ENCODE measurements at places on chromosomes 11 and 22. TPM values are rescaled to one million over a fixed set of nuclear protein-coding genes. Genes with fewer than 3 reads are reported as not detected.
A peak's percentile ranks its signal among the peaks of the same experiment; 100 is the strongest.

P2RX6 gene
- not detected for total RNA-seq

GAB4 gene
- total RNA-seq: not detected

SOX6 gene
- 1.6 TPM for total RNA-seq

TOM1 gene
- 84.4 TPM for total RNA-seq

TCN1 gene
- not detected for total RNA-seq

OVCH2 gene
- total RNA-seq: not detected

MN1 gene
- total RNA-seq: 23.0 TPM

GRAMD1B gene
- total RNA-seq: 1.4 TPM

OPCML gene
- total RNA-seq: not detected

GRCh38 chr22:40024201-40025061 lies 29.7 kb downstream of the FAM83F start:
- no peaks in the 10 kb centered on the region for H3K36me3 ChIP-seq
- H3K4me1 ChIP-seq: no peaks in the 10 kb centered on the region
- no peak for DNase-seq

DNA sequence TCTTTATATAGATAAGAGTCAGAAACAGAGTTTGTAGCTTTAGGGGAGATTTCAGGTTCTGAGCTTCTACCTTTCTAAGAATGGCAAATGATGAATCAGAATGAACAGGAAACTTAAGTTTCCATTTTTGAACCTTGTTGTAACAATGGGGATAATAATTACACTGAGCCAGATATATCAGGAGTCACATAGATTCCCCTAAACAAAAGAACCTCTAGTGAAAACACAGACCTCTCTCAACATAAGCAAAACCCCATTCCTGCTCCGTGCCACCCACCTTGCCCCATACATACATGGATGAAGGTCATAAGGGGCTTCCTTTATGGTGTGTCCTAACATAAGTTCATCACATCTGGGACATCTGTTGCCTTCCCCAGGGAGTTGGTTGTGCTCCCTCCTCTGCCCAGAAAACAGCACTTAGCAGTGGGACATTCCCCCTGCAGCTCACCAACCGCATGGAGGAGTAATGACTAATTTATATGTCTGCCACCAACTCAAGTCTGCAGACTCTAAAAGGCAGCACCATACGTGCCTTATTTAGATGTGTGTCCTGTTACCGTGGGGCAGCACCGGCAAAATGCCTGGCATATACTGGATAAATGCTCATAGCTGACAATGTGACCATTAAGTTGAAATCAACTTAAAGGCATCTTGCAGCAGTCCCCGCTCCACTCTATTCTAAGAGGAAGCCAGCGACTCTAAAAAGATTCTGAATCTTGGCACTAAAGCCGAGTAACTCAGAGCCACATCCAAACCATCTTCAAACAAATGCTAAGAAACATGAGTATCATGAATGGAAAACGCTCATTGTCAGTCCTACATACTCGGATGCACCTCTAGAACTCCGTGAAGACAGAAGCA lies 8.0 kb downstream of the JAML start:
- H3K4me3 ChIP-seq: no peak overlapping the region
- H3K4me1 ChIP-seq: no peaks in the 10 kb centered on the region
- DNase-seq: no peak
- H3K36me3 ChIP-seq: no peaks in the 10 kb centered on the region
- no peaks in the 10 kb centered on the region for H3K27me3 ChIP-seq

DNA sequence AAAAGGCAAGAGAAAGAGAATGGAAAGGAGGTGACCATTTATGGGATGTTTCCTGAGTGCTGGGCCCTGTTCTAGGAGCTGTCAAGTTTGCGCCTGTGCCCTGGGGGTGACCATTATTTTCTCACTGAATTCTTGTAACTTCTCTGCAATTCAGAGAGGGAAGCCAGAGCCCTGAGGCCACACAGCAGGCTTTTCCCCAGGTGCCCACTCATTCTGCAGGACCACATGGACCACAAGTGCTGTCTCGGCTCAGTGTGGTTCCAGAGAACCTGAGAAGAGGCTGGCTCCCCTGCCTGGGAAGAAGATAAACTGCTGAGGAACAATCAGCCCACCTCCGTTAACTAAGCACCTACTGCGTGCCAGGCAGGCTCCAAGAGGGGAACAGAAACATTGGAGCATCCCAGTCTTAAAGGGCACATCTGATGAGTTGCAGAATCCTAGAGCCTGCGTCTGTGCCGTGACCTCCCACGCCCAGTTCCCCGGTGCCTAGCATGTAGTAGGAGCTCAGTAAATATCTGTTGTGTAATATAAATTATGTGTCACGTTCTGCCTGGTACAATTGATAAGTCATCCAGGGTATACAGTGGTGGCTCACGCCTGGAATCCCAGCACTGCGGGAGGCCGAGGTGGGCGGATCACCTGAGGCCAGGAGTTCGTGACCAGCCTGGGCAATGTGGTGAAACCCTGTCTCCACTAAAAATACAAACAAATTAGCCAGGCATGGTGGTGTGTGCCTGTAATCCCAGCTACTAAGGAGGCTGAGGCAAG lies 31.6 kb upstream of the CRYBB3 start:
- H3K27ac ChIP-seq: no peak overlapping the region
- peaks cover 25% of the 10 kb centered on the region for H3K36me3 ChIP-seq
- DNase-seq: no peak
- H3K4me1 ChIP-seq: peaks cover 2% of the 10 kb centered on the region

DNA sequence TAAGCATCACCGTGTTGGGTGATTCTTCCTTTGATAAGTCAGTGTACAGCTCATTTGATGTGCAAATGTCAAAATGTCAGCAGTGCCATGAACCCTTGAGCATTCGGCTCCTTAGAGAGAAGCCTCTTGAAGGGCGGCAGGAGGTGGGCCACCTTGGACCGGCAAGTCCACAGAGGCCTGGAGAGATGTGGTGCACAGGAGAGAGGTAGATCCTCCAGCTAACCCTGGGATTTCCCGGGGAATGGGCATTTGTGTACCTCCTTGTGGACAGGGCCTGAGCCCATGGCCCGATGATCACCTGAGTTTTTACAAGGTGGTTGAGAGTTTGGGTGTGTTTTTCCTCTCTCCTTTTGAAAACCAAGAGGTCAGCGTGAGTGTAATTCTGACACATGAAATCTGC lies 133.2 kb upstream of the RCN1 start:
- no peaks in the 10 kb centered on the region for H3K27me3 ChIP-seq
- H3K4me3 ChIP-seq: no peak overlapping the region
- no peak for DNase-seq

- H3K4me3 ChIP-seq: no peak overlapping the region
- no peak overlapping the region for H3K27ac ChIP-seq
Measured at GRCh38 chr11:45423036-45423435, 136.9 kb upstream of the SYT13 start.

- DNase-seq: no peak
- H3K4me3 ChIP-seq: peak overlapping the region; percentile 64
- H3K27me3 ChIP-seq: no peaks in the 10 kb centered on the region
- peaks cover 6% of the 10 kb centered on the region for H3K4me1 ChIP-seq
- H3K27ac ChIP-seq: peak overlapping the region; percentile 3
- H3K36me3 ChIP-seq: no peaks in the 10 kb centered on the region
Measured at GRCh38 chr22:37639771-37640590, 512 bp downstream of the SH3BP1 start.

- no peaks in the 10 kb centered on the region for H3K27me3 ChIP-seq
- H3K4me1 ChIP-seq: no peaks in the 10 kb centered on the region
- no peak for DNase-seq
- H3K4me3 ChIP-seq: no peak overlapping the region
Measured at GRCh38 chr22:26159886-26160285, 9.4 kb upstream of the SEZ6L start.

GRCh38 chr11:128963744-128964325 lies 21.2 kb upstream of the TP53AIP1 start:
- no peaks in the 10 kb centered on the region for H3K4me1 ChIP-seq
- H3K36me3 ChIP-seq: peaks cover 1% of the 10 kb centered on the region
- no peak overlapping the region for H3K4me3 ChIP-seq

DNA sequence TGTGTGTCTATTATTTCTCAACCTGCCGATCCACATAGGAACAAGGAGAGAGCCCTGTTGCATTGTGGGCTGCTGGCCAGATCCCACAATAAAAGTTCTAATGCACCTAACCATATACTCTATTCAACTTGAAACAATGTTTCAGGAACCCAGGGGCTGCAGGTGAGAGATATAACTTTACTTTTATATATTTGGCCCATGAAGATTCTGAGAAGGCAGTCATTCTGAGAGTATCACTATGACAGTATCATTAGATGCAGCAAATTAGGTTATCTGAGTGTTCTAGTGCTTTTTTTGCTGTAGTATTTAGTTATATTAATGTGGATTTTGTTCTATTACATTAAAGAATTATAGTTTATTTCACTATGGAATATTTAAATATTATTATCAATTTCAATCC lies 655.1 kb upstream of the ARHGAP42 start:
- no peak overlapping the region for H3K4me3 ChIP-seq
- no peaks in the 10 kb centered on the region for H3K4me1 ChIP-seq
- no peak overlapping the region for H3K27ac ChIP-seq
- no peaks in the 10 kb centered on the region for H3K36me3 ChIP-seq

DNA sequence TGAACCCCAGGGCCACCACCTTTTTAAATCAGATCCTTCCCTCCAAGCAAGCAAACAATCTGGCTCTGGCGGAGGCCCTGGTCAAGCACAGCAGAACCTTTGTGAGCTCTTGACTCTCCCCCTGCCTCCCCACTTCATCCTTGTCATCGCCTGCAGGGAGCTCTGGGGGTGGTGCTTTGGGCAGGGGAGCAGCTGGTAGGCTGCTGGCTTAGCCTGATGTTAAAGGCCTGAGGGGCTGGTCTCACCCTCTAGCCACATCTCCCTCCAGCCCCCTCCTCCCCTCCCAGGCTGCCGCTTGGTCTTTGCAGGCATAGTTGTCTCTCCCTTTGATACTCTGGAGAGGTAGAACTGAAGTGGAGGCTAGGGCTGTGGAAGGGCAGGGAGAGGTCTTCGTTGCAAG lies 50.9 kb downstream of the THAP12 start:
- H3K27me3 ChIP-seq: no peaks in the 10 kb centered on the region
- DNase-seq: no peak
- H3K27ac ChIP-seq: no peak overlapping the region
- H3K4me3 ChIP-seq: no peak overlapping the region
- H3K4me1 ChIP-seq: no peaks in the 10 kb centered on the region
- no peaks in the 10 kb centered on the region for H3K36me3 ChIP-seq

DNA sequence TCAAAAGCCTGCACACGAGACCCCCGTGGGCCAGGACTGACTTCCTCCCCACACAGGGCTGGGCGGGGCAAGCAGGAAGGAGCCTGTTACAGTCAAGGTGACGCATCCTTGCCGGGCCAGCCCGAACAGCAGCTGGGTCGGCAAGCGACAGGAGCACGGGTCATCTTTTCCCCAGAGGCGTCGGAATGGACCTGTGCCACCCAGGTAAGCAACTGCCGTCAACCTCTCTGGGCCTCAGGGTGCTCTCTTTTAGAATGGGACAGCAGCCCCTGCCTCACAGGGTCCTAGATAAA lies at the start of gene CYTH4:
CYTH4 (plus strand) TSS at position 124 of the 293 bp plus-strand sequence; CDS start at position 186, 62 bp downstream.
- H3K4me1 ChIP-seq: no peaks in the 10 kb centered on the region
- H3K27ac ChIP-seq: peak within 1 kb of the TSS; percentile 53
- H3K36me3 ChIP-seq: no peaks in the 10 kb centered on the region

DNA sequence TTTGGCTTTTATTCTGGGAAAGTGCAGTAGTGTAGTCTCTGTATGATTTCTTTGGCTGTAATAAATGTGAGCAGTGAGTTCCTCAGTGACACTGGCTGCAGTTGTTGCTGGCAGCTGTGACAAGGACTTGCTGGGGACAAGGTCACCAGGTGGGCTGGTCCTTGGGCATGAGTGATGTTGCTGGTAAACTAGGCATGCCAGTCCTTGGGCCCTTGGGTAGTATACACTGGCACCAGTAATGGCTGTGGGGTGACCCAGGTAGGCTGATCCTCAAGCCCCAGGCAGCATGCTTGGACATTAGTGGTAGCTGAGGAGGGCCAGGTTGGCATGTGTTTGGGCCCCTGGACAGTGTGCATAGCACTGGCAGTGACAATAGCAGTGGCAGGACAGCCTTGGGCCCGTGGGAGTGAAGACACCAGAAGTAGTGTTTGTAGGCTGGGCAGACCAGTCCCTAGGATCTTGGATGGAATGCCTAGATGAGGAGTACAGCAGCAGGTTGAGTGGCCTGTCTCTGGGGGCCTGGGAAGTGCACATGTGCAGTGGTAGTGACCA lies 164.3 kb downstream of the GUCY1A2 start:
- DNase-seq: no peak
- H3K4me3 ChIP-seq: no peak overlapping the region
- H3K27ac ChIP-seq: no peak overlapping the region

DNA sequence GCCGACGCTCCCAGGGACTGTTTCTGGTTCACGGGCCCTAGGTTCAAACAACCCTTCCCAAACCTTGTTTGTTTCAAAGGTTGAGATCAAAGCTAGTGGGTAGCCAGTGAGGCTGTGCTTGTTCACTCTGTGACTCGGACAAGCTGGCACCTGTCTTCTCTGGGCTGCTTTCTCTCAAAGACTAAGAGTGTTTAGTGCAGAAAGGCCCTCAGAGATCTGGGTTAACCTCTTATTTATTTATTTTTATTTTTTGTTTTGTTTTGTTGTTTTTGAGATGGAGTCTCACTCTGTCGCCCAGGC lies 13.0 kb upstream of the MALAT1 start:
- no peak for DNase-seq
- H3K27me3 ChIP-seq: no peaks in the 10 kb centered on the region
- no peaks in the 10 kb centered on the region for H3K36me3 ChIP-seq
- no peak overlapping the region for H3K4me3 ChIP-seq
- H3K27ac ChIP-seq: peak overlapping the region; percentile 98
- H3K4me1 ChIP-seq: peaks cover 40% of the 10 kb centered on the region

- no peaks in the 10 kb centered on the region for H3K27me3 ChIP-seq
- H3K36me3 ChIP-seq: no peaks in the 10 kb centered on the region
- no peak overlapping the region for H3K27ac ChIP-seq
- DNase-seq: no peak
Measured at GRCh38 chr11:87185228-87185627, 147.5 kb downstream of the TMEM135 start.

- H3K27me3 ChIP-seq: no peaks in the 10 kb centered on the region
- H3K4me3 ChIP-seq: no peak overlapping the region
- H3K27ac ChIP-seq: no peak overlapping the region
- no peak for DNase-seq
- no peaks in the 10 kb centered on the region for H3K4me1 ChIP-seq
- H3K36me3 ChIP-seq: no peaks in the 10 kb centered on the region
Measured at GRCh38 chr11:130174642-130175041, 15.1 kb downstream of the ST14 start.

DNA sequence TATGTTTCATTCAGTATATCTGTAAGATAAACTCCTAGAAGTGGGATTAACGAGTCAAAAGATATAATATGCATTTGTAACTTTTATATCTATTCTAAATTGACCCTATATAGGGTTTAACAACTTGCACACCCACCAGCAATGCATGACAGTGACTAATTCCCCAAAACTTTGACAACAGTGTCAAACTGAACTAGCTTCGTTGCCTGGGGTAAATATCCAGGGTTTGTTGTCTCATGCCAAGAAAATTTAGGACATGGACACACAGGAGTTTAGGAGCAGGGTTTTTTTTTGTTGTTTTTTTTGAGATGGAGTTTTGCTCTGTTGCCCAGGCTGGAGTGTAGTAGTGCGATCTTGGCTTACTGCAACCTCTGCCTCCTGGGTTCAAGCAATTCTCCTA lies 5.1 kb downstream of the SNU13 start:
- peaks cover 9% of the 10 kb centered on the region for H3K4me1 ChIP-seq
- no peak overlapping the region for H3K27ac ChIP-seq
- H3K27me3 ChIP-seq: no peaks in the 10 kb centered on the region
- DNase-seq: no peak

GRCh38 chr11:95154514-95154913 lies 64.9 kb downstream of the ENDOD1 start:
- H3K4me3 ChIP-seq: no peak overlapping the region
- no peak for DNase-seq

GRCh38 chr22:24434471-24435322 lies 7.3 kb downstream of the ADORA2A start:
- DNase-seq: no peak
- H3K4me3 ChIP-seq: no peak overlapping the region
- no peaks in the 10 kb centered on the region for H3K27me3 ChIP-seq
- no peaks in the 10 kb centered on the region for H3K36me3 ChIP-seq

Measured in ascending aorta (tissue), 2 donors.